NCI-H524 (cell line): ENCODE measurements at places on chromosomes 3 and 15.

DNA sequence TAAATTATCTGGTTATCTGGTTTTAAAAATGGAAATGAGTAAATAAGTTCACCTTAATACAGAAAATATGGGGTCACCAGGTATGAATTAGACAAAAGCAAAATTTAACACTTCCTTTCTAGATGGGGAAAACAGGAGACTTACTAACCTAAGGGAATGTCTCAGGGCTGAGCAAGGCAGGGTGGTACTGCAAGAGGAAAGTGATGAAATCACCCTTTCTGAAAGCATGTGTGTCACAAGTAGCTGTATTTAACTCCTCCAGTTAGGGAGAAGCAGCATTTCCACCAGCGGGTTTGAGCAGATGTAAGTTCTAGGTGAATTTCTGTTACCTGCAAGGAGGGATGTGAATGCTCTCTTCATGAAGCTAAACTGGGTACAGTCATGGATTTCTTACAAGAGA is 629.1 kb downstream of the MECOM start:
- no peak for DNase-seq

- DNase-seq = no peak
These were observed 215.1 kb upstream of the CNTN4 start for GRCh38 chr3:1883534-1883933.

DNA sequence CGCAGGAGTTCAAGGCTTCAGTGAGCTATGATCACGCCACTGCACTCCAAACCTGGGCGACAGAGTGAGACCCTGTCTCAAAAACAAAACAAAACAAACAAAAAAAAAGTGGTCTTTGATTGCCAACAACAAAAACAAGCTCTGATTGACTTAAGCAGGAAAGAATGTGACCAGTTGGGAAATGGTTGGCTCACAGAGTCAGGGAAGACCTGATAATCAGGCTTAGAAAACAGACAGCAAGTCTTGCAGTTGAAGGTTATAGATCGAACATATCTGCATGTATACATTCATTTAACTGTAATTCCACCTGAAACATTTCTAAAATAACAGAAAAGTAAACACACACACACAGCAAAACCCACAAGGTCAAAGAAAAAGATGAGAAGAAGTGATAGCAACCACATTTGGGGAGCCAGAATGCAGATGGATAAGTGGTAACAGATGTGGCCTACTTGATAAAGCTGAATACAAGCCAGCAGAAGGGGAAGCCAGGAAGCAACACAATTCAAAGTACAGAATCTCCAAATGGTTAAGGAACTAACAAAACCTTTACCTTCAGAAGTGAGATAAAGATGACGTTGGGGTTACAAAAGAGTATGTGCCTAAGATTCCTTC is 699.9 kb upstream of the ZNF385D start:
- peak; percentile 44 for DNase-seq

DNA sequence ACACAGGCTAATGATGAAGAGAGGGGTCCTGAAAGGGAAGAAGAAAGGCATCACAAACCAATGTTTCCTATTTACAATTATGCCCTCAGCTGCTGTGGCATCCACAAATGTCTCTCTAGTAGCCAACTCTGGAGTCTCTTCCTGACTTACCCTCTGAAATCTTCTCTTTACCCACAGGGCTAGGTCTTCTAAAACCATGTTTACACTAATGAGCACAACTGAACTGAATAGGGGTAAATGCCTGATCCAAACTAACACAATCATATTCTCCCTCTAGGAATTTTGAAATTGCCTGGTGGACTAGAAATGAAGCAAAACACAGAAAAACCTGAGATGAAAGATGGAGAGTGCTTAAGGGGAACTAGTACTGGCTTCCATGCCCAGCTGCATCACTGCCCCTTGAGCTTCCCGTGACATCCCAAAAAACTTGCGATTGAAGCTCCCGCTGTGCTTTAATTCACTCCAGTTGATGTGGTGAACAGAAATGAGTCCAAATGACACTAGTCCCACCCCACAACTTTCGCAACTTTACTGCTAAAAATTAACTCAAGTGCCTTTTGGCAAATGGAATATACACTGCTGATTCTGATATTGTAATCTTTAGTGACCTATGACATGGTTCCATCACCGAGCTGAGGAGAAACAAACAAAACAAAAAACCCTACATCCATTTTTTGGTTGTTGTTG is 32.8 kb downstream of the CFAP20DC start:
- DNase-seq = no peak

DNA sequence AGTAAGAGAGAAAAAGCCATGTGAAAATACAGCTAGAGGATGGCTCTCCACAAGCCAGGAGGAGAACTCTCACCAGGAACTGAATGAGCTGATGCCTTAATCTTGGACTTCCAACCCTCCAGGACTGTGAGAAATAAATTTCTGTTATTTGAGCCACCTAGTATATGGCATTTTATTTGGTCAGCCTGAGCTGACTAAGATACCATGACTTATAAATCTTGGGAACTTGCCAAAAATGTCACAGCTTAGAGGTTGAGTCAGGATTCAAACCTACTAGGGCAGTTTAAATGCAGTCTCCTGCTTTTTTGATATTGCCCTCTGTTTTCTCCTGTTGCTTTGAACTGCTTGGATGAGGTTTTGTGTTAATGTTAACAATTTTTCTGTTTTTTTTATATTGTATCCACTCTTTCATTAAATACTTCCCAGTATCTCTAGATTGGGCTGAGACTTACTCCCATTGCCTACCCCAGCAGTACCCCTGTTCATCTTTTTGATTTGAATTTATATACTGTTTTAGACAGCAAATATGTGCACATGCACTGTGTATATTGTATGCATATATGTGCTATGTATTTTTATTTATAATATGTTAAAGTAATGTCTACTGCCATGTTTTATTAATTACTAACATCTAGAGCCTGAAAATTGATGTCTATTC is 1223.2 kb downstream of the OTOL1 start:
- no peak for DNase-seq

- DNase-seq = no peak
These were observed 327.1 kb upstream of the SLCO3A1 start for GRCh38 chr15:91526424-91526823.

- DNase-seq = no peak
These were observed 70.3 kb downstream of the ARHGEF26 start for GRCh38 chr3:154191520-154191919.

DNA sequence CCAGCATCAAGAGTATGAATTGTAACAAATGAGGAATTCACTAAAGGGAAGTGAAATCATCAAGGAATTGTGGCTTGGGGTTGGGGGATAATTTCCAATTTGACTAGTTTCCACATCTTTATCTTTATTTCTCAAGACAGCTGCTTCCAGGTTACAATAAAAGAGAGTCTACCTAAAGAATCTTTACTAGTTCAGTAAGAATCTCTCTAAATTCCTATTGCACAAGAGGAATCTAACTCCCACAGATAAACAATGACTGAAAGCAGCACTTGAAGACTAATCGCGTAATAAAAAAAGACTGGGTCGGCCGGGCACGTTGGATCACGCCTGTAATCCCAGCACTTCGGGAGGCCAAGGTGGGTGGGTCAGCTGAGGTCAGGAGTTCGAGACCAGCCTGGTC is 194.4 kb downstream of the KBTBD8 start:
- DNase-seq = no peak

DNA sequence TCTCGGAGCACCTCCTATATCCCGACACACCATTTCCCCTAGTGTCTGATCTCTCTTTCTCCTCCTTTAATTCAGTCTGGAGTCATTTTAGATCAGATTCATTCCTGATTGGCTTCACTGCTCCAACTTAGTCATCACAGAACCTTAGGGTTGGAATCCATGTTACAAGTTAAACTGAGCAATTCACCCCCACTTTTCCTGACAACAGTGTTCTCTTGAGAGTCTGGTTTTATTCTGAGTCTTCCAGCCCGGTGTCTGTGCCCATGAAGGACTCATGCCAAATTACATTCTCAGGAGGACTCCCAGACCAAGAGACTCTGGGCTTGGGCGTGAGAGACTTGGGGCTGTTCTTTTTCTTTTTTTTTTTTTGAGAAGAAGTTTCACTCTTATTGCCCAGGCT is 57.5 kb downstream of the LPP start:
- DNase-seq = no peak

DNA sequence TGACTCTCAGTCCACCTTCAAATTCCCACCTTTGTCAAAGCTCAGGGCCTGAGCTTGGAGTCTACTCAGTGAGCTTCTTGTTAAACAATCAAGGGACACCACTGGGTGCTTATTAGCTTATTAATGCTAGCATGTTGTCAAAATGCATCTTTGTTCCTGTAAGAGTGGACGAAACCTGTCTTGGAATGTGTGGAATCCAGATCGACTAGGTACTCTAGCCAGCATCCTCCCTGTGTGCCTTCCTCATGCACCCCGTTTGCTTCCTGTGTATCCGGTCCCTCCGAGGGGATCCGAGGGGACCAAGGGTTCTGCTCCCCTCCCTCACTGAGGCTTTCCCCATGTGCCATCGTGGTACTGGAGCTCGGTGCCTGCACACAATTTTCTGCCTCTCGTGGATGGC is 75.7 kb upstream of the UBE3A start:
- DNase-seq = no peak

- DNase-seq = no peak
These were observed 22.4 kb downstream of the HPS3 start for GRCh38 chr3:149151843-149152242.

DNA sequence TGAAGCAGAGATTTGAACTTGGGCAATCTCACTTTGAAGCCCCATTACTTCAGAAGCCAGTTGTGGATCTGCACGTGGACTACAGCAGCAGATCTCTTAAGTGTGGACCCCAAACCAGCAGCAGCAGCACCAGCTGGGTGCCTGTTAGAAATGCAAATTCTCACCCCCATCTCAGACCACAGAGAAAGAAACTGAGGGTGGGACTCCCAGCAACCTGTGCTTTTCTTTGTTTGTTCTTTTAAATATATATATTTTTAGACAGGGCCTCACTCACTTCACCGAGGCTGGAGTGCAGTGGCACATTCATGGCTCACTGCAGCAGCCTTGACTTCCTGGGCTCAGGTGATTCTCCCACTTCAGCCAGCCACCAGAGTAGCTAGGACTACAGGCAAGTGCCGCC is 53.2 kb downstream of the SLTM start:
- no peak for DNase-seq

GRCh38 chr3:134938029-134938525 is 143.0 kb downstream of the EPHB1 start:
- DNase-seq = peak; percentile 89

- no peak for DNase-seq
These were observed 135.6 kb downstream of the DUT start for GRCh38 chr15:48466820-48467219.

DNA sequence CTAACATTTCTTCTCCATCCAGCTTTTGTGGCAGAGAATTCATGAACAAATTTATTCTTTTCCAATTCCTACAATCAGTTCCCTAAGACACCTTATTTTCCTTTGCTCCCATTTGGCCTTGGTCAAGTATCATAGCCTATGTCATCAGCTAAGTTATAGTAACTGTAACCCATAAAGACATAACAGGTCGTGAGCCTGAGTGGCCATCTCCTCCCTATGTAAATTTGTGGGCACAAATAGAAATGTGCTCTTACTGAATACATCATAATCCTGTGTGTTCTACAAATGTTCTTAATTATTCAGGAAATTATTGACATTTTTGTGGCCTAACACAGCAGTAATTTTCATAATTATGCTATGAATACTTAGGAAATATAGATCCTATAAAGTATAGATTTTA is 108.9 kb upstream of the ZNF717 start:
- no peak for DNase-seq

GRCh38 chr3:176362191-176362731 is 835.0 kb downstream of the TBL1XR1 start:
- DNase-seq = no peak
